ENCODE measurements at places on chromosomes 3 and 15. TPM values are rescaled to one million over a fixed set of nuclear protein-coding genes. Genes with fewer than 3 reads are reported as not detected.
A peak's percentile ranks its signal among the peaks of the same experiment; 100 is the strongest.

Gene ZCWPW2
- not detected for total RNA-seq

Gene A4GNT
- not detected for total RNA-seq

Gene PRR23C
- not detected for total RNA-seq

Gene GNAT1
- 0.10 TPM for total RNA-seq

Gene NDN
- total RNA-seq = not detected

GRCh38 chr3:147962408-147963164 is 553.4 kb downstream of the ZIC1 start:
- no peaks in the 10 kb centered on the region for H3K36me3 ChIP-seq
- H3K4me1 ChIP-seq = no peaks in the 10 kb centered on the region
- no peak overlapping the region for H3K27ac ChIP-seq
- no peak for DNase-seq

- H3K27ac ChIP-seq = no peak overlapping the region
These were observed 3.6 kb upstream of the NMD3 start for GRCh38 chr3:161217496-161217895.

DNA sequence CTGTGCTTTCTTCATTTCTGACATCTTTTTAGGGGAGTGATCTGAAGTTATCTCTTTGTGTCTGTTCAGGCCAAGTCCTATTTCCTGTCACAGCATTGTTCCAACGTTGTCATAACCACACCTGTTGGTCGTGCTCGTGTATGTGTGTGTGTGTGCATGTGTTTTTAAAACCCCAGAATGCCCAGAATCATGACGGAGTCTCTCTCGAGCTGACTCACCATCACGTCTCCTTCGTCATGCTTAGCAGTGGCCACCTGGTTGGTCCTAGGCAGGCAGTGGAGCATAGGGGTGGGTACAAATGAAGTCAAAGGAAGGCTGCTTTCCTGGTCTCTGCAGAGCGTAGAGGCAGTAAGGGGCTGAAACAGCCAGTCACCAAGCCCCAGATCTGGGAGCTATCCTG is 126.8 kb upstream of the ABHD17C start:
- H3K4me1 ChIP-seq = no peaks in the 10 kb centered on the region
- no peak overlapping the region for H3K27ac ChIP-seq
- H3K27me3 ChIP-seq = peaks cover 74% of the 10 kb centered on the region
- no peak for DNase-seq
- H3K36me3 ChIP-seq = no peaks in the 10 kb centered on the region

DNA sequence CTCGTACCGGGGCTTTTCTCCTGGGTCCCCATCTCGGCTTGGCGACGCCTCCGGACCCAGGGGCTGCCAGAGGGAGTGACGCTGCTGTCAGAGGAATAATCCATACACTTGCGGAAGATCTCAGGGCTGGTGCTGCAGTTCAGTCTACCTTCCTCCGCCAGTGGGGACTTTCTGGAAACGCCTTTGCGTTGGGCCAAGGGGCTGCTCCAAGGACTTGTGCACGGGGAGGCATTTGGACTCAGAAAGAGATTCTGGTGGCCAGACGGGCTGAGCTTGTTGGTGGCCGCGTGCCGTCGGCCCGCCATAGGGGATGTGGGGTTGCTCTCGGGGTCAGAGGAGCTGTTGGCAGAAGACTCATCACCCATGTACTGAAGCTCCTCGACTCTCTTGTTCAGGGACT is 21.8 kb downstream of the LARP6 start:
- H3K36me3 ChIP-seq = no peaks in the 10 kb centered on the region
- H3K27ac ChIP-seq = peak overlapping the region; percentile 34
- DNase-seq = no peak
- peaks cover 48% of the 10 kb centered on the region for H3K27me3 ChIP-seq

GRCh38 chr3:32816439-32817256 is 1.1 kb upstream of the TRIM71 start:
- H3K4me1 ChIP-seq = peaks cover 12% of the 10 kb centered on the region
- no peaks in the 10 kb centered on the region for H3K36me3 ChIP-seq
- peaks cover 29% of the 10 kb centered on the region for H3K27me3 ChIP-seq
- no peak overlapping the region for H3K27ac ChIP-seq
- H3K4me3 ChIP-seq = peak overlapping the region; percentile 89

DNA sequence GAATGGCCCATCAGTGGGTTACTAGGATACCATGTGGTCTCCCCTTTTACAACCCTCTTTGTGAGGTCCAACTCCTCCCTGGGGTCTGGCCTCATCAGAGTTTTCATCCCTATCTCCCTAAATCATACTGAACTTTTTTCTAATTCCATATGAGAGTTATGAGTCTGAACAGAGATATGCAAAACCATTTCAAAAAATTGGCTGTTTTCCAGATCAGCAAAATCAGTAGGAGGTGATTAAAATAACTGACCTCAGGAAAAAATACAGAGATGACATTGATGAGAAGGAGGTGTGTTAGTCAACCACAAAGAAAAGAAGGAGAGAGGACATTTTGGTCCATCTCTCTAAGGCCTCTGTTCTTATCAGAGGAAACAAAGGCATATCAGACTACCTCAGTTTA is 200.8 kb upstream of the CFAP20DC start:
- H3K36me3 ChIP-seq = no peaks in the 10 kb centered on the region
- no peak overlapping the region for H3K27ac ChIP-seq
- H3K4me3 ChIP-seq = no peak overlapping the region
- no peaks in the 10 kb centered on the region for H3K27me3 ChIP-seq
- no peak for DNase-seq
- no peaks in the 10 kb centered on the region for H3K4me1 ChIP-seq

DNA sequence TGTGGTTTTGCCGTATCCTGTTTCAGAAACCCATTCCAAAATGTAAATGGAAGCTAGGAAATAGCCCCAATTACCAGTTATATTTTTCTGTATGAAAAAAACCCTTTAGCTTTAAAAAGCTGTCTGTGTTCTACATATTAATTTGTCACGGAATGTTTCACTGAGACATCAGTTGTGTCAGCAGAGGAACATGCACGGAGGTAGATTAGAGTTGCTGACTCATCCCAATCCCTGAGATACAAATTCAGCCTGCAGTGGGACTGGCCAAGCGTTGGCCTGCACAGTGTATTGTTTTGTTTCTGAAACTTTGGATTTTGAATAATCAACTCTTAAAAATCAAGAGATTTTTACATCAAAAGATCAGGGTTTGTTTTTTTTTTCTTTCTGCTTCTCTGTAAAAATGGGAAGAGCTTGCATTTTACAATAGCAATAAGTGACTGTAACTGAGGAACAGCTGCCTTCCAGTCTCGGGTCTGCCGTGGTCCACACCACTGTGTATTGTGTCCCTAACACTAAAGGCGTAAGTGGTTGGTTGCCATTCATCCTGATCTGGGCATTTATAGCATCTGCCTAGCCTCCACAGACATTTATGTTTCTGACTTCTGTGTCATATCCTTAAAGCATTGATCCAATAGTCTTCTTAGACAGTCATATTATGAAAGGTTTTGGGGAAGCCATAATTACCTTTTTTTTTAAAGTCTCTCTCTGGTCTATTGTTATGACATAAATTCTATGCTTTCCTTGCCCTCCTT is 218.1 kb downstream of the ADAMTSL3 start:
- H3K4me3 ChIP-seq = no peak overlapping the region
- H3K27ac ChIP-seq = no peak overlapping the region
- no peaks in the 10 kb centered on the region for H3K4me1 ChIP-seq
- H3K36me3 ChIP-seq = no peaks in the 10 kb centered on the region
- DNase-seq = no peak
- no peaks in the 10 kb centered on the region for H3K27me3 ChIP-seq

DNA sequence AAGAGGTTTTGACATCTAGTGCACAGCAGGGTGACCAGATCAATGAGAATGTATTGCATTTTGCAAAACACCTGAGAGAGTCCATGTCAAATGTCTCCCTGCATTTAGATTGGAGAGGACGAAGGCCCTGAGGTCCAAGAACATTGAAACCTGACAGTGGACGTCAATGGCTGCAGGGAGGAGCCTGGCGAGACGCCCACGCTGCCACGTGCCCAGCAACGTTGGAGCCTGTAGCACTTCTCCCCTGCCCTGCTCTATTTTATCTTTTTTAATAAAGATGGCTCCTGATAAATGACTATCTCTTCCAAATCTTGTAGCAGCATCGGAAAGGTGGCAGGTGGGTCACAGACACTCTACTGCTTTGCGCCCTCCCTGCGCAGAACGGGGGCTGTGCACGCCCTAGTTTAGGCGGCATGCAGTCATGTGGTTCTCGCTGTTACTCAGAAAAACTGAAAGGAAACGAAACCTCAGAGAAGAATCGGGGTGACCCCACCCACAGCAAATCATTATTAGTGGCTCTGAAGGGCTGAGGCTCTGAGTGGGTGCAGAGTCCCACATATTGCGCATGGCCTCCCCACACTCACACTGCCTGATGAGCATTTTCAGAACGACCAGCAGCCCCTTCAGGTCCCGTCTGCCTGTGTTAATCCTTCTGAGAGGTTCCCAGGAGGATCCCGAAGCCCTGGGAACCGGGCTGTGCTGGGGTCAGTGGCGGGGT is 62.5 kb upstream of the TAMM41 start:
- peaks cover 30% of the 10 kb centered on the region for H3K4me1 ChIP-seq
- no peaks in the 10 kb centered on the region for H3K27me3 ChIP-seq
- H3K4me3 ChIP-seq = peak overlapping the region; percentile 86
- no peaks in the 10 kb centered on the region for H3K36me3 ChIP-seq
- DNase-seq = no peak

DNA sequence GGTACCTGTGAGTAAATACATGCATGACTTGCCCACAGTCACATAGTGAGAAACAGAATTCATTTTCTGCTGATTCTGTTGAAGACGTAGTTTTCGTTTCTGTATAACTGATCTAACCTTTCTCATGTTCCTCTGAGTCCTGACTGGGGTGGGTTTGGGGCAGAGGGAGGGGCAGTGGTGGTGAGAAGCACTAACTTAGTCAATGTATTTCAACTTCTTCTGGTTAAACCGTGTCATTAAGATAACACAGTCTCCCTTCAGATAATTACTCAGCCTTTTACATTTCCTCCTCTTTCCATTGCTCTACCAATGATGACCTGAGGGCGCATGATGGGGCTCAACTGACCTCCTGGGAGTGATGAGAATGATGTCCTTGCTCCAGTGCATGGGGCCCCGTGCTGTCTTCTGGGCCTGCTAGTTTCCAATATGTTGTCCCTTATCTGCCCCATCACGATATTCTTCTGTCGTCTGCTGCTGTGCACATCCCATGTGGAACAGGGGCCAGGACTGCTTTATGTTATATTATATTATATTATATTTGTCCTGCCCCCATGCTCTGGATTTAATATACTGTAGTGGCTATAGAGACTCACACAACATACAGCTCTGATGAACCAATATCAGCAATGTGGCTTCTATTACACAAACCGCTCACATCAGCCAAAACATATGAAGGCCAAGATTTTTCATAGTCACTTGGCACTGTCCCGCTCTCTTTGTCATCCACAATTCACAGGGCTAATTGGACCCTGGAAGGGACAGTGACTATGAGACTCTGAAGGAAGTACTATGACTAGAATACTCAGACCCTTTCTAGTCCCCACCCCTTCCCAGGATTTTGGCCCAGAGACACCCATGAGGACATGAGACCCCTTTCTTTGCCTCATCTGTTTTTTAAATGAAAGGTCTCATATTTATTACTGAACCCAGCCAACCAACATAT is 407.1 kb upstream of the MCTP2 start:
- H3K36me3 ChIP-seq = no peaks in the 10 kb centered on the region
- H3K27ac ChIP-seq = no peak overlapping the region
- no peak for DNase-seq
- no peaks in the 10 kb centered on the region for H3K4me1 ChIP-seq
- peaks cover 5% of the 10 kb centered on the region for H3K27me3 ChIP-seq
- H3K4me3 ChIP-seq = no peak overlapping the region

GRCh38 chr15:75045332-75046015 is 22.1 kb downstream of the PPCDC start:
- no peak for DNase-seq
- no peaks in the 10 kb centered on the region for H3K27me3 ChIP-seq
- peaks cover 28% of the 10 kb centered on the region for H3K4me1 ChIP-seq

GRCh38 chr15:92780843-92781242 is 119.3 kb upstream of the CHD2 start:
- peaks cover 2% of the 10 kb centered on the region for H3K4me1 ChIP-seq
- H3K4me3 ChIP-seq = no peak overlapping the region
- H3K36me3 ChIP-seq = peaks cover 8% of the 10 kb centered on the region

DNA sequence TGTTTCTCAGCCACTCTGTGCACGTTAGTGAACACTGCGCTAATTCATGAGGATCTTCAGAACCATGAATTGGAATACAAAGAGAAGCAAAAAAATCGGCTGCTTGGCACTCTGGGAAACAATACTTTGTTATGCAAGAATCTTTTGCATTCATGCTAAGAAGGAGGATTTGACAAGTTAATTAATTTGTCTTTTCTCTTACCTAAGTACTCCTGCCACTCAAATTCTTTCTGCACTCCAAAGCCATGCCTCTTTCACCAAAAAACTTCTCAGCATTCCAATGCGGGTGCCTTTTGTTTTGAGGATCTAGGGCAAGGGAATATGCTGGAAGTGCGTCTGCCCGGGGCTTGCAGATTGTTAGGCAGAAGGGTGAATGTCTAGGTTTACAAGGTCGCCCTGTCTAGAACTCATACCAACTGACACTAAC is 11.3 kb upstream of the KAT2B start:
- no peak overlapping the region for H3K27ac ChIP-seq
- DNase-seq = no peak
- no peaks in the 10 kb centered on the region for H3K36me3 ChIP-seq
- no peak overlapping the region for H3K4me3 ChIP-seq

DNA sequence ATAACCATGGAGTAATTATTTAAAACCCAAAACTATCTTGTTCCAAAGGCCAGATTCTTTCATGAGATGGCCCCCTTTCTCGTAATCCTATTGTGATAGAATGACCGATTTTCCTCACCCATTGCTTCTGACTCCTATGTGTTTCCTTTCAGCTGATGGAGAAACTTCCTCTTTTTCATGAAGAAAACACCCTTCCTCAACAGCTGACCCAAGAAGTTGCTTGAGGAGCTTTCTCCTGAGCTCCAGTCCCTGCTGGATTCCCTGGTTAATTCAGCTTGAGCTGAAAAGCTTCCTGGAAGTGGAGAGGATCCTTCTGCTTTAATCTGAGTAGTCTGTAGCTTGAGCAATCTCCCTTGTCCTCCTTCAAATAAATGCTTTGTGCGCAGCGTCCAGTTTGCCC is 75.0 kb downstream of the BFSP2 start:
- no peak overlapping the region for H3K4me3 ChIP-seq
- no peaks in the 10 kb centered on the region for H3K36me3 ChIP-seq
- DNase-seq = no peak
- H3K27ac ChIP-seq = peak overlapping the region; percentile 81
- no peaks in the 10 kb centered on the region for H3K27me3 ChIP-seq

GRCh38 chr15:55344206-55344605 is 25.2 kb downstream of the PIGB start:
- no peak for DNase-seq
- no peak overlapping the region for H3K4me3 ChIP-seq
- H3K4me1 ChIP-seq = no peaks in the 10 kb centered on the region
- H3K27ac ChIP-seq = peak overlapping the region; percentile 16
- peaks cover 5% of the 10 kb centered on the region for H3K36me3 ChIP-seq
- H3K27me3 ChIP-seq = no peaks in the 10 kb centered on the region

Measured in T-helper 17 cell (primary cell).